ENCODE measurements at places on chromosomes 5 and 9.

GRCh38 chr5:131431794-131432193 is 167.9 kb downstream of the CDC42SE2 start:
- no peak for DNase-seq

DNA sequence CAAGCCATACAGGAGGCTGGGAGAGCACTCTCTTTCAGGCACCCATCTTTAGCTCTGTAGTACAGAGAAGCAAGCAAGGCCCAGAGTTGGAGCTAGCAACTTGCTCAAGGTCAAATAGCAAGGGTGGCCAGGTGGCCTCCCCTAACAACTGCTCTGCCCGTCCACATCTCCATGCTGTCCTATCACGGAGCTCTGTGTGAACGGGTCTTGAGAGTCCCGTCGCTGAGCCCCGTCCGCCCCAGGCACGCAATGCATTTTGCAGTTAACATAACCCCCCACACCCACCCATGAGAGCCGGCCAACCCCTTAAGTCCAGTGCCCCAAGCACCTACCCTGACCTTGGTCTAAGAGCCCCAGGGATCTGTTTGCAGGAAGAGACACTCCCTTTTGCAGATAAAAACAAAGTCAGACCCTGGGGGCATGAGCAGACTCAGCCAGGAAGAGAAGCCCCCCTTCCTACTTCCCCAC is 1.5 kb downstream of the RNF44 start:
- no peak for DNase-seq

DNA sequence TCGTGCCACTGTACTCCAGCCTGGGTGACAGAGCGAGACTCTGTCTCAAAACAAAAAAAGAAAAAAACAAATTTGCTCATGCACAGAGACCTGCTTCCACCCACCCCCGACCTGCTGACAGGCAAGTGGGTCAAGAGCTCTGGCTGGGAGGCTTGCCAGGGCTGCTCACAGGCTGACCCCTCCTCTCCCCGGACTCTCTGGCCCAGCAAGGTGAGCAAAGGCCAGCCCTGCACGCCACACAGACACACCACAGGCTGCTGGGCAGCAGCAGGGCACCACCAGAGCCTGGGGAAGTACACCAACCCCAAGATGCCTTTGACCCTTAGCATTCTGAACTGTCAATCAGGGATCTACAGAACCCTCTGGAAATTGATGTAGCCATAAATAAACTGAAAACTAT is 29.2 kb downstream of the NSUN2 start:
- DNase-seq, result no peak

DNA sequence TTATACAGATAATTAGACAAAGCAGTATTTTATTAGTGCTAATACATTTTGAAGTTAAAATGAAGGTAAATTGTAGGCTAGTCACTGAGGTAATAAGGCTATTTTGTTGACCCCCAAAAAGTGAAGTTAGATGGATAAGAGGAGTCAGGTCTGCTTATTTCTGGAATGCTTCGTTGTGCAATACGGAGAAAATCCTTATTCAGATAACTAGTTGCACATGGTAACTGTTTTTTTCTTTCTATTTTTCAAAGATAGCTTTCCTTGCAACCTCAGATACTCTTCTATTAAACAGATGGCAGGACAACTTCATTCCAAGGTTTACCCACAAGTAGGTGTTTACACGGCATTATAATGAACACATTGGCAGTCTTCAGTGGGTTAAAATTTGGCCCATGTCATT is 101.1 kb downstream of the TMEM174 start:
- DNase-seq, result no peak

- no peak for DNase-seq
Observed at GRCh38 chr9:6307551-6308096, 20.6 kb upstream of the TPD52L3 start.

- no peak for DNase-seq
Observed at GRCh38 chr5:56594792-56595191, 220.6 kb upstream of the MAP3K1 start.
